ENCODE measurements at places on chromosomes 1 and 21. TPM values are rescaled to one million over a fixed set of nuclear protein-coding genes. Genes with fewer than 3 reads are reported as not detected.
A peak's percentile ranks its signal among the peaks of the same experiment; 100 is the strongest.

The NUDT4B gene
- total RNA-seq: not detected

The IQGAP3 gene
- 1.5 TPM for total RNA-seq

The DPT gene
- total RNA-seq: not detected

The OVAAL gene
- 4.2 TPM for total RNA-seq

The FCAMR gene
- total RNA-seq: not detected

DNA sequence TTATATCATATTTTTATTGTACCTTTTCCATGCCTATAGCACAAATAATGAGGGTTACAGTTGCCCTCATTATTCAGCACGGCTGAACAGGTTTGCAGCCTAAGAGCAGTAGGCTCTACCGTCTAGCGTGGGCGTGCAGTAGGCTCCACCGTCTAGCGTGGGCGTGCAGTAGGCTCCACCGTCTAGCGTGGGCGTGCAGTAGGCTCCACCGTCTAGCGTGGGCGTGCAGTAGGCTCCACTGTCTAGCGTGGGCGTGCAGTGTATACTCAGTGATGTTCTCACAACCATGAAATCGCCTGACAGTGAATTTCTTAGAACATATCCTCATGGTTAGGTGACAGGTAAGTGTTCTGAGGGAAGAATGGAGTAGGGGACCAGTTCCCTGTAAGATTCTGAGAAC is 84.9 kb downstream of the DYRK1A start:
- no peak for DNase-seq

DNA sequence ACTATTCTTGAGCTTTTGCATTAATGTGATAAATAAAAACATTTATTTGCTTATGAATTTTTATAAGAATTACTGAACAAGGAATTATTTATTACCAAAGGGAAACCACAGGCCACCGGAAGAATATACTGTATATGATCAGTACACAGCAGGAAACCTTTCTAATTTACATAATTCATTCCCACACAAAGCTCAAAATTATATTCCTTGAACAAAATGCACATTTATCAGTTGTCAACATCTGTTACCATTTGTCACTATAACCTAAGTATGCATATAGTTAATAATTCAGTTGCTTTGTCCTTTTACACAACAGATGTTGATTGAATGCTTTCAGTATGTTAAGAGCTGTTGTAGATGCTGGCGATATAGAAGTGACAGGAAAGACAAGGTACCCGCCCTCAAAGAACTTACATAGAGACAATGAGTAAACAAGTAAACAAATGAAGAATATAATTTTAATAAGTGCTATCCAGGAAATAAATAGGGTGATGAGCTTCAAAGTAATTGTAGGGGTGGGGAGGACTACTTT is 27.2 kb downstream of the VPS45 start:
- DNase-seq: no peak

DNA sequence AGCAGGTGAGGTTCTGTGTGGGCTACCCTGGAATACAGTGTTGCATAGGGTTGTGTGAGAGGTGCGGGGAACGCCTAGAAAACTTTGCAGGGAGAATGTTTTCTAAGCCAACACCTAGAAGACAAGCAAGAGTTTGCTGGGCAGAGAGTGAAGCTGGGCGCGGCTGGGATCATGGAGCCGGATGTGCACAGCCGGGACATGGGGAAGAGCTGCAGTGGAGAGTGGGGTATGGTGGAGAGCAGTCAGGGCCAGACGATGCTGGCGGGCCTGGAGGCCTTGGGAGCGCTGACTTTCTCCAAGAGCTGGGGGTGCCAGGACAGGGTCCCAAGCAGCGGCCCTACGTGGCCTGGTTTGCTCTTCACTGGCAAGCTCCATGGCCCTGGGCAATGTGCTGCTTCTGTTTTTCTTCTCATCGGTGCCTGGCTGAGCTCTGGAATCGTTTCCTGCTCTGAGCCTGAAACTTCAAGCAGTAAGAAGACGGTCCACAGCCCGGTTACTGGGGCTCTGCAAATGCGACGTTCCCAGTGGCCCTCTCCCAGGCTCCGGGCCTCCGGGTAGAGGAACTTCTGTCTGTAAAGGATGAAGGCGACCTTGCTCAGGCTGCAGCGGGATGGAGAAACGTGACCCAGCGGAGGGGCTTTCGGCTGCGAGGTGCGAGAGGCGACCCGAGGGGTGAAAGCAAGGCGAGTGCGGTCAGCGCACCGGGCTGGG is 51.9 kb upstream of the CD34 start:
- DNase-seq: peak; percentile 45

DNA sequence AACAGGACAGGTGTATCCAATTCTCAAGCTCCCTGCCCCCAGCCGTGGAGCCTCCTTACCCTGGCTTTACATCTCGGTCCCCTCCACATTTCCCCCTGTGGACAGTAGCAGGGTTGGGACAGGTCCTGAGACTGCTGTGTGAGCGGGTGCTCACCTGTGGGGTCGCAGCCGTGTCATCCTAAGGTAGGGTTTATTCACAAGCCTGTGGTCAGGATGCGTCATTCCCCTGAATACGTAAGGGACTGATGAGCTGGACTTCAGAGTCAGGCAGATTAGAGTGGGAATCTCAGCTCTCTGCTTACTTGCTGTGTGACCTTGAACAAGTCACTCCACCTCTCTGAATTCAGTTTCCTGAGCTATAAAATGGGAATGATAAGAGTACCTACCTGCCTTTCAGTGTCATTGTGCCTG is 17.7 kb downstream of the ZNF362 start:
- no peak for DNase-seq

DNA sequence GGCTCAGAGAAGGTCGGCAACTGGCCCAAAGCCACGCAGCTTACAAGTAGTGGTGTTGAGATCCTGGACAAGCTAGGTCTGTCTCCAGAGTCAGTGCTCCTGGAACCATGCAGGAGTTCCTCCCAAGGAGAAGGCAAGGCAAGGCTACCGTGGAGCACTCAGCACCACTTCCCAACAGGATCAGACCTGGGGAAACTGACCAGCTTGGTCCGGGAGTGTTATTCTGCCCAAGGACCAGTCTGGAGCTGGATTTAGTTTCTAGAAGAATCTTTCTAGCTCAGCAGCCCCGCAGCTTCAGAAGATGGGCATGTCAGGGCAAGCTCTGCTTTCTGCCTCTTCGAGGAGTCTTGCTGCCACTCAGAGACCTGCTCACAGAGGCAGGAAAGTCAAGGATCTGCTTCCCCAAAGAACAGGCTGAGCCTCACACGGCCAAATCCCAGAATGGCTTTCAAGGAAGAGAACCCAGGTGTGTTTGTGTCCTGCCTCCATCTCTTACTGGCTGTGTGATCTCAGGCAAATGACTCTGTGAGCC is 302.8 kb downstream of the MATN1 start:
- DNase-seq: no peak

GRCh38 chr1:167107456-167107855 is 13.6 kb downstream of the STYXL2 start:
- DNase-seq: no peak
